ENCODE measurements at places on chromosomes 3 and 15. TPM values are rescaled to one million over a fixed set of nuclear protein-coding genes. Genes with fewer than 3 reads are reported as not detected.

Gene PTX3
- polyA plus RNA-seq: 36.3 TPM

Gene ITIH1
- polyA plus RNA-seq: not detected

Gene ITPKA
- 1.6 TPM for polyA plus RNA-seq

Gene TLR9
- polyA plus RNA-seq: 0.41 TPM

Gene PLXNA1
- 29.0 TPM for polyA plus RNA-seq

Gene CFAP44
- 27.2 TPM for polyA plus RNA-seq

All from right lung (tissue), 10 donors.